ENCODE measurements at places on chromosomes 11 and 22.

DNA sequence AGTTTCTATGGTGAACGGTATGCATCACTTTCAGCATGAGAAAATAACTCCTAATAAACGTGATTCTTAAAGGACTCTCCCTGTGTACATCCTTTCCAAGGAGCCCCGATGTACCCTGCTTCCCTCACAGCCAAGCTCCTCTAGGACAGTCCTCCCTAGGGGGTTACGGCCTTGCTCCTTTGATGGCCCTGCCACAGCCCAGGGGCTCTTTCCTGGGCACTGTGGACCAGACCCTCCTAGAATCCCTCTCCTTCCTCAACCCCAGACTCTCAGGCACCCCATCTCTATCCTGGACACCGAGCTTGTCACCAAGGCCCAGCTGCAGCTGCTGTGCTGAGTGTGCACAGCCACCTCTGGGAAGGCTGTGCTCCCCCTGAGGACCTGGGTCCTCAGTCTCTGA lies 3.9 kb upstream of the SAMM50 start:
- DNase-seq = no peak

DNA sequence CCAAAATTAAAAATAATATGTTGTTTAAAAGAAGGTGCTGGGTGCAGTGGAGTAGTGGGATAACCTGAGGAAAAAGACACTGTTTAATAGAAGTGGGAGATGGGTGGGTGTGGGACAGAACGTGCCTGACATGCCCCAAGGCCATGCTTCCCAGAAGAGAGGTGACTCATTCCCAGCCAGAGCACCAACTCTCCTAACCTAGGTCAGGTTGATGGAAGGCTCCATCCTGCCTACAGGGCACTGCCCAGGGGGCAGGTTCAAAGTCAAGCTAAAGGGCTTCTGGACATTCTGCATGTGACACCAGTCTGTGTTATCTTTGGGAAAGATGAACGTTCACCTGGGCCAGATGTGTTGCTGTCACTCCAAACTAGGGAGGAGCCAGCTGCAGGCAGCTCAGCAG lies 453.1 kb downstream of the SOX6 start:
- no peak for DNase-seq

DNA sequence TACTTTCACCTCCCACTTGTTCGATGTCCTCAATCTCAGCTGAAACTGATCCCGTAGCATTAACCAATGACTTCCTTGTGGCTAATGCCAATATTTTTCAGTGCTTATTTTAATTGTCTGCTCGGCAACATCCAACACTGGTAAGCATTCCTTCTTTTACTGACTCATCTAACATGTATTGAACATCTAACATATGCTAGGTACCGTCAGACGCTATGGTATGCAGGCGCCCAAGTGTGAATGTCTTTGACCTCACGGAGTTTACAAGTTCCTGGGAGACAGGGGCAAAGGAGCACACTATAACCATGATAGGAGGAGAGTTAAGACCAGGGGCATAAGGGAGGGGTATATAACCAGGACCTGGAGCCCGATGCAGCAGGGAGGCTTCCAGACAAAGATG lies 1.7 kb downstream of the BRMS1 start:
- DNase-seq = no peak

- DNase-seq = no peak
Measured at GRCh38 chr11:72584293-72584938, 89.8 kb downstream of the PDE2A start.

GRCh38 chr11:68780829-68781228 lies 29.5 kb upstream of the TESMIN start:
- peak; percentile 34 for DNase-seq
